ENCODE measurements at places on chromosomes 6 and 20.

GRCh38 chr20:6057691-6058090, 3.8 kb upstream of the LRRN4 start:
- DNase-seq, result no peak

DNA sequence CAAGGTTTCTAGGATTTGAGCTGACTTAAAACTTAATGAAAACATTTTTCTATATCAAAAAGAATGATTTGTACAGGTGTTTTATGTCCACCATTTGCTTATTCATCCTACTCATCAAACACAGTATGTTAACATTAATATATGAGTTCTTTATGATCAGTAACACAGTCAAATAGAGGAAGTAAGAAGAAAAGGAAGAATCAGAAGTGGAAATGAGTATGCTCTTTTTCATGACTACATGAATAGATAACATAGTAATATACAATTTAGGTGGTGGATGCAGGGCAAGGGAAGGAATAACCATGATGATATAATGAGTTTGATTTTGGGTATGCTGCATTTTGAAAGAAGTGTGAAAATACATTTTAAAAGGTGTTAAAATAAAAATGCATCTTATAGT, 16.5 kb downstream of the KPNA5 start:
- no peak for DNase-seq

- DNase-seq, result no peak
Observed at GRCh38 chr20:33984182-33984719, 9.5 kb upstream of the RALY start.

- no peak for DNase-seq
Observed at GRCh38 chr6:153125032-153125431, 6.0 kb downstream of the RGS17 start.

- DNase-seq, result no peak
Observed at GRCh38 chr6:17281497-17282481, 628 bp downstream of the RBM24 start.

DNA sequence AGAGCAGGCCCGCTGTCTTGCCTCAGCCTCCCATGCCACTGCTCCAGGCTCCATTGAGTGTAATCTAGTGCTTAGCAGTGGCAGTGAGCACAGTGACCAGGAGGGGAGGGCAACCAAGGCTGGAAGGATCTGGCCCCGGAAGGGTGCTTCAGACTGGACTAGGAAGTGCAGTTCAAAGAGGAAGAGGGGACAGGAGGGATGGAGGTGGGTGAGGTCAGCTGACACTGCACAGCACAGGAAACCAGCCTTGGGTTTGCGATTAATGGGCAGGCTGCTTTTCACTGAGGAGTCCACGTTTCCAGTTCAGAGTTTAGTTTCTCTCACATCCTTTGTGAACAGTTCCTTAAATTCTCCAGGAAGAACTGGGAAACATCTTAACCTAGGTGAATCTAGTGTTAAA, 46.9 kb downstream of the CDS2 start:
- no peak for DNase-seq

- no peak for DNase-seq
Observed at GRCh38 chr20:63610581-63611435, 16.1 kb downstream of the GMEB2 start.

- no peak for DNase-seq
Observed at GRCh38 chr20:50472693-50473664, 37.2 kb upstream of the PTPN1 start.

DNA sequence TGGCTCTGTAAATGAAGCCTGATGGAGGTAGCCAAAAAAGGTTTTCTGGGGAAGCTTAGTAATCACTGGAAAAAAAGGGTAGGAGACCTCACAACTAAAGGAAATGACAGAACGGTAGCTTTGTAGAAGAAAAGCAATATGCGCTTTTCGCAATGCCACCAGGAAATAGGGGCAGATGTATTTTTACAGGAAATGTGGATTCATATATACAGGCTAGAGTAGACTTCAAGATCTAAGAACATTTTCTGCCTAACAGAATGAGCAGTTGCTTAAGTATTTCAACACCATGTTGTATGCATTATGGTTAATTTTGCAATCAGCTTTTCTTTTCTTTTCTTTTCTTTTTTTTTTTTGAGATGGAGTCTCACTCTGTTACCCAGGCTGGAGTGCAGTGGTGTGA, 219.6 kb downstream of the CD83 start:
- no peak for DNase-seq

GRCh38 chr6:164749221-164750064, 560.0 kb downstream of the C6orf118 start:
- DNase-seq, result no peak

DNA sequence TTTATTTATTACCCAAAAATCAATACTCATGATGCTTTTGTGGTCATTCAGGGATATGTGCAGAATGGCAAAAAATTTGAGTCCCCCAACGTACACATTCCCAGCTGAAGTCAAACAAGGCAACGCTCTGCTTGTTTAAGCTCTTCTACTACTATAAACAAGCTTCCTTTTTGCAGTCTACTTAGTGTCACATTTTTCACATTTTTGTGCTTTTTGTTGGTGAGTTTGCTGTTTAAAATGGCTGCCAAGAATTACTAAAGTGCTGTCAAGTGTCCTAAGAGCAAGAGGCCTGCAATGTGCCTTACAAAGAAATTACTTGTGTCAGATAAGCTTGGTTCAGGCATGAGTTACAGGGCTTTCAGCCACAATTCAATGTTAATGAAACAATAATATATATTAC, 2.1 kb downstream of the WFDC8 start:
- DNase-seq, result no peak

- DNase-seq, result no peak
Observed at GRCh38 chr6:68718385-68719073, 83.4 kb downstream of the ADGRB3 start.

- DNase-seq, result peak; percentile 33
Observed at GRCh38 chr6:110874880-110875547, 429 bp downstream of the AMD1 start.

- DNase-seq, result no peak
Observed at GRCh38 chr6:68447112-68447511, 188.0 kb upstream of the ADGRB3 start.

- no peak for DNase-seq
Observed at GRCh38 chr6:29708432-29709179, 14.6 kb upstream of the HLA-F start.

DNA sequence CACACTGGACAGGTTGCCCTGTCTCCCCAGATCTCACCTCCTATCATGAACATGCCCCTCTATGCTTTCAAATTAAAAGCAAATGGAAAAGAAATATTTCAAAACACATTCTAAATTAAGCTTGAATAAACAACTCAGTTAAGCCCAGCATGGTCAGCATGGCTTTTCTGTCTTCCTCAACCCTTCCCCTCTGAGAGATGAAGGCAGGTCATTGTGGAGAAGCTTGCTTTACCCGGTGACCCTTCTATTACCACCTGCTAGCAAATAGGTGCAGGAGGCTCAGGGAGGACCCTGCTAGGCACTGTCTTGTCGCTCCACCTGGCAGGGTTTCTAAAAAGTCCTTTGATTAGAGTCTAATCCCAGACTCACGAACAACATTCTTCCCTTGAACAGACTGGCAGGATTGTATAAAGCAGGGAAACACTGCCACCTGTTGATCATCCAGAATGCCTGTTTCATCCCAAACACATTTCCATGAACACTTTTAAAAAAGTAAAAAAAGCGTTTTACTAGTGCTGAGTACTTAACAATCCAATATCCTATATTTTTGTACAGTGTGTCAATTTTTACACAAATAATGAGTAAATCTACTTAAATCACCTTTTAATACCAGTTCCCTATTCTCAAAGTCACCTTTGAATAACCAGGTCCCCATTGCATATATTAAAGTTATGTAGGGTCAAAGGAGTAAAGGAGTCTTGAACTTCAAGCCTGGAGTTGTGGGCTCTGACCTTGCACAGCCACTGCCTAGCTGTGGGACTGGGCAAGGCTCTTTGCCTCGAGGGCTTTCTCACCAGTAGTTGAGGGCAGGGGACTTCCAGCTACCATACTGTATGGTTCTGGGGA, 75.5 kb downstream of the GPR6 start:
- DNase-seq, result no peak

- no peak for DNase-seq
Observed at GRCh38 chr6:122740091-122740490, 39.4 kb upstream of the FABP7 start.

DNA sequence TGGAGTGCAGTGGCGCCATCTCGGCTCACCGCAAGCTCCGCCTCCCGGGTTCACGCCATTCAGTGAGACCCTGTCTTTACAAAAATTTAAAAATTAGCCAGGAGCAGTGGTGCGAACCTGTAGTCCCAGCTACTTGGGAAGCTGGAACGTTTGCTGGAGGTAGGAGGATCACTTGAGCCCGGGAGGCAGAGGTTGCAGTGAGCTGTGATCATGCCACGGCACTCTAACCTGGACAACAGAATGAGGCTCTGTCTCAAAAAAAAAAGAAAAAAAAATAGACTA, 5.7 kb upstream of the PARD6B start:
- no peak for DNase-seq

DNA sequence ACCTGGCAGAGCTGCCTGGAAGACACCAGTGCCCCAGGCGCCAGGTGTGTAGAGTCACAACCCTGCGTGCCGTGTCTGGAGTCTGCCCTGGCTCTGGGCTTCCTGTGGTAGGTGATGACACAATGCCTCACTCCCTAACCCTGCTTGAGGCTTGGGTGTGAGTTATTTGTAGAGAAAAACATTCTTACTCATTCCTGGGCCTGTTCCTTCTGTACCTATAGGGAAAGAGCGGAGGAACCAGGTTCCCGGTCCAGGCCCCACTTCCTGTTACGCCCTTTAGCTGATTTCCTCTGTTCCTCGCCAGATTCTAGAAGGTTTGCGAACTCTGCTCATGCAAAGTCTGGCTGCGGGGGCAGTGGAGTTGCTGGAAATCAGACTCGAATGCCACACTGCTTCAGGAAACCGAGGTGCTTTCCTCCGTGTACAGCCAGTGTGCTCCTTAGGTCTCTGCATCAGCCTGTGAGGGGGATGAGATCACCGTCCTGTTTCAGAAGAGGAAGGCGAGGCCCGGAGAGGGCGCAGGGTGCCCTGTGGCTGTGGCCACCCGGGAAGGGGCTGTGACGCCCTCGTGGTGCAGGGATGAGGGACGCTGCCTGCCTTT, 67.1 kb upstream of the DUSP22 start:
- peak; percentile 41 for DNase-seq

GRCh38 chr6:28267695-28268059, 734 bp downstream of the ZSCAN26 start:
- DNase-seq, result no peak

GRCh38 chr6:128099571-128100197, 198.8 kb upstream of the THEMIS start:
- DNase-seq, result no peak

DNA sequence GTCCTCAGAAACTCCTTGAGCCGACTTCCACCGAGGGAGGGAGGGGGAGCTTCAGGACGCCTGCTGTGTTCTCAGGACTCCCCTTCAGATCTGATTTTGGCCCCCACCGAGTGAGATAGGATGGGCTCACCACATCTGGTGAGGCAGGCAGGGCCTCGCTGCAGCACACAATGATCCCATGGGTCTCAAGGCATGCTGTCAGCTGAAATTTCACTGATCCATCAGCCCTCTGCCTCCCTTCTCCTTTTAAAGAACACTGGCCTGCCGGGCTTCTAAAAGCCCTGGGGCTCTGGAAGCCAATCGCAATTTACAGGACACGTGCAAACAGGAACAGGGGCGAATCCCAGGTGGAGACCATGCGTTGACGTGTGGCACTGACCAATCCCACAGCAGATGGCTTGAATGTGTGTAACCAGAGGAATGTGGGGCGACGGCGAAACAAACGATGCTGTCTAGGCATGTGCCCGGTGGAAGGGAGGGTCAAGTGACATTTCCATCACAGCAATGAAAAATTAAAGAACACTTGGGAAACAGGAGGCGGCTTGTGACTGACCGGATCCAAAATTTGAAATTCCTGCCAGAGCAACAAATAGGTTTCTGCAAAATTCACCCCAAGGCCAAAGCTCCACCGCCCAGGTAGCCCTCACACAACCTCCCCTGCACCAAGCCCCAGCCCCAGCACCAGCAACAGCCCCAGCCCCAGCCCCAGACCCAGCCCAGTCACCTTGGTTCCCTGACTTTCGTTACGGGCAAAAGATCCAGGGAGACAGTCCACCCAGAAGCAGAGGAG, 167.1 kb upstream of the ZNF337 start:
- DNase-seq, result no peak

GRCh38 chr20:2417213-2417541, 36.5 kb downstream of the TGM6 start:
- DNase-seq, result no peak

- no peak for DNase-seq
Observed at GRCh38 chr6:44342052-44342451, 398 bp upstream of the SPATS1 start.

DNA sequence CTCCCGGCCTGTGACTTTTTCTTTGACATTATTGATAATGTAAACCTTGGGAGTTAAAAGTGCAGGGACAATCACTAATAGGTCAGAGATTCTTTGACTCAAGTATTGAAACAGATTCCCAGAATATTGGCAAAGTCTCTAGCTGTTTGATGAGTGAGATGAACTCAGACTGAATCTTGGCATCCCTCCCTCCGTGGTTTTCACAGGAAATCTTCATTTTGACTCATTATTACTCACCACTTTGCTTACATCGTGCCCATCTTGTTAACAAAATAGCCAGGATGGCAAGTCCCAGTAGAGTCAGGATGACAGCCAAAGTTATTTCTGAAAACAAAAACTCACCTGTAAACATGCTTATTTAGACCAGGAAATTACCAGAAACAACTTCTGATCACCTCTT, 2.0 kb downstream of the TSBP1 start:
- no peak for DNase-seq

- DNase-seq, result no peak
Observed at GRCh38 chr6:26629359-26629758, 30.2 kb downstream of the ZNF322 start.

- DNase-seq, result no peak
Observed at GRCh38 chr6:144921206-144921975, 636.3 kb downstream of the UTRN start.

DNA sequence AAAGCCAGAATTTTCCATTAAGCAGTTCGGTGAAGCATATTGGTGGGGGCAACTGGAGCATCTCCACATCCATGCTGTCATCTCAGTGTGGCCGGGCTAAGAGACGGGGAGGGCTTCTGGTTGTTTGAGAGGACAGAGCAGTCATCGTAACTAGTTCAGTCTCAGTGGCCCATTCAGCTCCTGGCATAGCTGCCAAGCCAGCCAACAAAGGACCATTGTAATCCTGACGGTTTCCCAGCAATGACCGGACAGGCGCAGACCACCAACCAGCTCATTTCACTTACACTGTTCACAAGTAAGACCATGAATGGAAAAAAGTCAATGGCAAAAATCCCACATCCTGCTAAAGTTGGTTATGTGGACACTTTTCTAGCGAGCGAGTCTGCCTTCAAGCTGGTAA, 14.9 kb upstream of the HDDC2 start:
- no peak for DNase-seq

GRCh38 chr6:33114406-33114805, 38.6 kb downstream of the HLA-DPB1 start:
- no peak for DNase-seq

- DNase-seq, result no peak
Observed at GRCh38 chr6:411402-412145, 20.0 kb downstream of the IRF4 start.

- no peak for DNase-seq
Observed at GRCh38 chr6:122778985-122779661, 393 bp upstream of the FABP7 start.
